Naive thymus-derived CD8-positive, alpha-beta T cell (primary cell): ENCODE measurements at places on chromosomes 5 and 9. TPM values are rescaled to one million over a fixed set of nuclear protein-coding genes. Genes with fewer than 3 reads are reported as not detected.
A peak's percentile ranks its signal among the peaks of the same experiment; 100 is the strongest.

Gene BTNL9
- total RNA-seq, result 0.42 TPM

Gene DNAJC25
- 3.4 TPM for total RNA-seq

Gene TMEM174
- total RNA-seq, result not detected

Gene ANKRD18A
- total RNA-seq, result 1.5 TPM

Gene IFNA2
- not detected for total RNA-seq

Gene YIPF5
- total RNA-seq, result 39.3 TPM

Gene SPATA31E1
- total RNA-seq, result not detected

Gene PRR7
- 7.6 TPM for total RNA-seq

Gene AGXT2
- not detected for total RNA-seq

Gene ECSCR
- total RNA-seq, result not detected

Gene RARS1
- total RNA-seq, result 114 TPM

Gene TAS2R1
- not detected for total RNA-seq

GRCh38 chr9:126347911-126348760 is 21.5 kb downstream of the MVB12B start:
- no peak overlapping the region for H3K4me3 ChIP-seq
- H3K36me3 ChIP-seq, result peaks cover 41% of the 10 kb centered on the region
- peaks cover 33% of the 10 kb centered on the region for H3K4me1 ChIP-seq
- H3K27me3 ChIP-seq, result no peaks in the 10 kb centered on the region

- no peaks in the 10 kb centered on the region for H3K36me3 ChIP-seq
- peak within 1 kb of the TSS; percentile 81 for H3K4me3 ChIP-seq
- peaks cover 50% of the 10 kb centered on the region for H3K27me3 ChIP-seq
- peak; percentile 59 for DNase-seq
- peaks cover 25% of the 10 kb centered on the region for H3K4me1 ChIP-seq
- H3K27ac ChIP-seq, result no peak within 1 kb of the TSS
Measured at GRCh38 chr5:140042643-140043507, at the start of gene NRG2. Gene NRG2 (minus strand): TSS chr5:140043299.

- H3K27ac ChIP-seq, result no peak overlapping the region
- DNase-seq, result no peak
- no peaks in the 10 kb centered on the region for H3K4me1 ChIP-seq
- H3K4me3 ChIP-seq, result no peak overlapping the region
Measured at GRCh38 chr5:122697191-122697590, 77.7 kb upstream of the SNX2 start.

DNA sequence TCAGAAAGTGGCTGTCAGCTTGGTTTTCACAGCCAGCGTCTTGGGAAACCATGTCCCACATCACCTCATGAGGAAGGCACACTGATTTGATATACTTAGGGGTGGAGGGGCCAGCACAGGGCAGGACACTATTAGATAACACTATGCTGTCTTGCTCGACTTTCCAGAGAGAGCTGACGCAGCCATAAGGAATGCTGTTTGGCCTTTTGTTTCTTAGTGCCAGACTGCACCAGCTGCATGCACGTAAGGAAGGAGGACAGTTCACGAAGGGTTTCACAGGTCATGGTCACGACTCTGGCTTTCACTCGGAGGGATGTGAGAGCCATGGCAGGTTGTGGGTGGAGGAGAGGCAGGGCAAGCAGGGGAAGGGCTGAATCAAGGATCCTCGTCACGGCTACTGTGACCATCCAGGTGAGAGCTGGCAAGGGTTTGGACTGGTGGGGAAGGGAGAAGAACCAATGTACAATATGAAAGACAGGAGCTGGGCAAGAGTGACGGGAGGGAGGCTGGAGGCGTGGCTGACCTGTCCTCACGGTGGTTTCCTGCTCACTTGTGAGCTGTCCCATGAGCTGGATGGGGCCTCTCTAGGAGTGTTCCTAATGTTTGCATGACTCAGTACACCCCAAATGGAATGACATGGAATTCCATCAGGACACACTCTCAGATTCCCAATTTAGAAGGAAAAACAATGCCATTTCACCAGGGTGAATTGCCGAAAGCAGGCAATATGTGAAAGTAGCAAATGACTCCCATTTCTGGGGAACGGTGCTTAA is 61.7 kb downstream of the OTULIN start:
- H3K36me3 ChIP-seq, result peaks cover 43% of the 10 kb centered on the region
- peaks cover 11% of the 10 kb centered on the region for H3K4me1 ChIP-seq
- H3K4me3 ChIP-seq, result no peak overlapping the region
- no peak for DNase-seq
- no peaks in the 10 kb centered on the region for H3K27me3 ChIP-seq
- peak overlapping the region; percentile 29 for H3K27ac ChIP-seq

GRCh38 chr5:92769978-92770377 is 811.0 kb downstream of the NR2F1-AS1 start:
- H3K27ac ChIP-seq, result no peak overlapping the region
- H3K4me3 ChIP-seq, result no peak overlapping the region
- H3K36me3 ChIP-seq, result no peaks in the 10 kb centered on the region
- DNase-seq, result no peak
- H3K27me3 ChIP-seq, result no peaks in the 10 kb centered on the region

DNA sequence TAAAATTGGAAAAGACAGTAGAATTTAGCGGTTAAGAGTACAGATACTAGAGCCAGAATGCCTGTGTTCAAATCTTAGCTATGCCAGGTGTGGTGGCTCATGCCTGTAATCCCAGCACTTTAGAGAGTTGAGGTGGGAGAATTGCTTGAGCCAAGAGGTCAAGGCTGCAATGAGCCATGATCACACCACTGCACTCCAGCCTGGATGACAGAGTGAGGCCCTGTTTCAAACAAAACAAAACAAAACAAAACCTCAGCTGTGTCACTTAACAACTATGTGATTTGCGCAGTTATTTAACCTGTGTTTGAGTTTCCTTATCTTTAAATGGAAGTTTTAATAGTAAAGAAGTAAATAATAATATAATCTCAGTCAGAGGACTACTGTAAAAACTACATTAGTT is 68.3 kb downstream of the TBCA start:
- no peak for DNase-seq
- no peak overlapping the region for H3K27ac ChIP-seq
- H3K4me3 ChIP-seq, result no peak overlapping the region
- no peaks in the 10 kb centered on the region for H3K27me3 ChIP-seq
- H3K36me3 ChIP-seq, result peaks cover 28% of the 10 kb centered on the region

DNA sequence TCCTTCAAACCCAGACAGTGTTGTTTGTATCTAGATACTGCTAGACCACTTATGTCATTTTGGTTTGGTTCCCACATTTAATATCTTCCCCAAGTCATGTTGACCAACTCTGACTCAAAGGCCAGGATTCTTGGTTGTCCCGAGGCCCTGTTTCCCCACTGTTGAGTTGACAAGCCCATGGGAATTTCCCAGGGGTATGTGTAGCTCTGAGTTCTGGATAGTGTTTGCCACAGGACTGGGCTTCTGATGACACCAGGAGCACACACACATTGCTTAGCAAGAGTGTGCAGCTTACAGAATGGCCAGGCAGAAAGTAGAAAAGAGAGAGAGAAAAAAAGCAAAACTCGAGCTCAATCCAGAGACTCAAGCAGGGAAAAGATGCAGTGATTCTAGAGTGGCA is 214.4 kb downstream of the NXNL2 start:
- no peaks in the 10 kb centered on the region for H3K4me1 ChIP-seq
- no peaks in the 10 kb centered on the region for H3K36me3 ChIP-seq
- no peak for DNase-seq
- peaks cover 10% of the 10 kb centered on the region for H3K27me3 ChIP-seq
- H3K4me3 ChIP-seq, result no peak overlapping the region

GRCh38 chr5:170252720-170253350 is 20.1 kb downstream of the C5orf58 start:
- no peak for DNase-seq
- peaks cover 34% of the 10 kb centered on the region for H3K36me3 ChIP-seq
- H3K4me1 ChIP-seq, result peaks cover 30% of the 10 kb centered on the region

GRCh38 chr9:22986556-22986955 is 539.9 kb downstream of the DMRTA1 start:
- no peaks in the 10 kb centered on the region for H3K4me1 ChIP-seq
- DNase-seq, result no peak
- H3K27ac ChIP-seq, result no peak overlapping the region
- no peaks in the 10 kb centered on the region for H3K27me3 ChIP-seq
- H3K4me3 ChIP-seq, result no peak overlapping the region

DNA sequence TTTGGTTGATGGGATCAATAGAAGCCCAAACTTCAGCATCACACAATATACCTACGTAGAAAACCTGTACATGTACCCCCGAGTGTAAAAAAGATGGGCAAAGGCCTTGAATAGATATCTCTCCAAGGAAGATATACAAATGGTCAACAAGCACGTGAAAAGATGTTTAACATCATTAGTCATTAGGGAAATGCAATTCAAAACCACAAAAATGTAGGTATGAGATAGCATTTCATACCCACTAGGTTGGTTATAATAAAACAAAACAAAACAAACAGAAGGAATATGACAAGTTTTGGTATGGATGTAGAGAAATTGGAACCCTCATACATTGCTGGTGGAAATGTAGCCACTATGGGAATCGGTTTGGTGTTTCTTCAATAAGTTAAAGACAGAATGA is 33.1 kb upstream of the PPARGC1B start:
- H3K4me3 ChIP-seq, result no peak overlapping the region
- no peaks in the 10 kb centered on the region for H3K36me3 ChIP-seq
- H3K27ac ChIP-seq, result no peak overlapping the region
- no peaks in the 10 kb centered on the region for H3K4me1 ChIP-seq

- no peaks in the 10 kb centered on the region for H3K36me3 ChIP-seq
- peaks cover 22% of the 10 kb centered on the region for H3K4me1 ChIP-seq
- no peak overlapping the region for H3K27ac ChIP-seq
- H3K4me3 ChIP-seq, result no peak overlapping the region
Measured at GRCh38 chr5:149957855-149958254, 2.7 kb upstream of the SLC26A2 start.

DNA sequence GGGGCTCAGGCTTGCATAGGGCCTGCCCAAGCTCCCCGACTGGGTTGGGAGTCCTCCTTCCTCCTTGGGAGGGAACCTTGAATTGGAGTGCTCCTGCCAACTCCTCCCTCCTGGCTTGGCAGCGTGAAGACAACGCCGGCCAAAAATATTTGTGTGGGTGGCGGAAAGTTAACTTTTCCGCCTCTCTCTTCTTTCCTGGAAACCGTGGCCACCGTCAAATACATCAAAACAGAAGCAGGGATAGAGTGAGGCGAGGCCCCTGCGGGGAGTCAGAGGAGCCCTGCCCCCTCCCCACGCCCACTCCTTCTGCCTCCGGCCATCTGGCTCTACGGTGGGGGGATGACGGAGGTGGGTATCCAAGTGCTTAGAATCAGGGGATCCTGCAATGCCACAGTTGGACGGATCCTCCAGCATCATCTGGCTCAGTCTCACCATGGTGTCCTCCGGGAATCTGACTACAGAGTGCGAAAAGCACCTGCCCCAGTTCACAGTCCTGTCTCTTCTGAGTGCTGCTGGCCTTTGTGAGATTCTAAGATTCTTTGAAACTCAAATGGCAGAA is 25.2 kb upstream of the SYNPO start:
- no peaks in the 10 kb centered on the region for H3K36me3 ChIP-seq
- no peaks in the 10 kb centered on the region for H3K4me1 ChIP-seq
- DNase-seq, result no peak
- no peak overlapping the region for H3K27ac ChIP-seq

GRCh38 chr5:123881759-123882244 is 369.8 kb downstream of the CSNK1G3 start:
- H3K27me3 ChIP-seq, result no peaks in the 10 kb centered on the region
- H3K27ac ChIP-seq, result no peak overlapping the region
- H3K36me3 ChIP-seq, result no peaks in the 10 kb centered on the region
- DNase-seq, result no peak

DNA sequence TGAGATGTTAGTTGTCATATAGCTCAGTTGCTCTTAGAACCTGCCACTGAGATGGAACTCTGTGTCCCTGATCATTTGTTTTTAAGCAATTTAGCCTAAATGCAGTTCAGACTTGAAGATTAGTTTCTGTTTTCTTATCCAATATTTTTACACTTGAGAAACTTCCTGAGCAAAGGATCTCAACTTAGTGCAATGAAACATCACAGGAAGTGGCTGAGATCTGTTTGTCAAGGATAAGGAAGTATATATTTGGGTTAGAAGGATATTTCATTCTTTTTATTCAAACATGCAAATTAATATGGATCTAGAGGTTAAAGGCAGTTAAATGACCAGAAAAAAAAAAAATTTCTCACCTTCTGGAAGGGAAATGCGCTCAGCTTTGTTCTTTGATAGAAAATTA is 19.7 kb upstream of the F2R start:
- no peak overlapping the region for H3K4me3 ChIP-seq
- no peak for DNase-seq
- no peak overlapping the region for H3K27ac ChIP-seq

DNA sequence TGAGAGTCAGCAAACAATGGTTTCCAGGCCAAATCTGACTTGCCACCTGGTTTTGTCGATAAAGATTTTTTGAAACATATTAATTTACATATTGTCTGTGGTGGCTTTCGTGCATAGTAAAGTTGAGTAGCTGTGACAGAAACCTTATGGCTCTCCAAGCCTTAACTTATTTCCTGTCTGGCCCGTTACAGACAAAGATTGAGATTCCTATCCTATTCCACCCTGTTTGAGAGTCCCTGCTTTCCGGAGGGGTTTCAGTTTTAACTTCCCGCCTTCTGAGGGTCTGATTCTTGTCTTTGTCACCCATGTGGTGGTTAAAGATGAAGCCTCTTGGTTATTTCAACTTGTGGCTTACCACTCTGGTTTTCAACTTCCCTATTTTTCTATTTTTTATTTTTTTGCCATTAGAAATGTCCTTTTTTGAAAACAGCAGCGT is 11.4 kb downstream of the OTULIN start:
- H3K4me1 ChIP-seq, result peaks cover 48% of the 10 kb centered on the region
- peak overlapping the region; percentile 91 for H3K27ac ChIP-seq
- peak overlapping the region; percentile 66 for H3K4me3 ChIP-seq
- H3K27me3 ChIP-seq, result no peaks in the 10 kb centered on the region

DNA sequence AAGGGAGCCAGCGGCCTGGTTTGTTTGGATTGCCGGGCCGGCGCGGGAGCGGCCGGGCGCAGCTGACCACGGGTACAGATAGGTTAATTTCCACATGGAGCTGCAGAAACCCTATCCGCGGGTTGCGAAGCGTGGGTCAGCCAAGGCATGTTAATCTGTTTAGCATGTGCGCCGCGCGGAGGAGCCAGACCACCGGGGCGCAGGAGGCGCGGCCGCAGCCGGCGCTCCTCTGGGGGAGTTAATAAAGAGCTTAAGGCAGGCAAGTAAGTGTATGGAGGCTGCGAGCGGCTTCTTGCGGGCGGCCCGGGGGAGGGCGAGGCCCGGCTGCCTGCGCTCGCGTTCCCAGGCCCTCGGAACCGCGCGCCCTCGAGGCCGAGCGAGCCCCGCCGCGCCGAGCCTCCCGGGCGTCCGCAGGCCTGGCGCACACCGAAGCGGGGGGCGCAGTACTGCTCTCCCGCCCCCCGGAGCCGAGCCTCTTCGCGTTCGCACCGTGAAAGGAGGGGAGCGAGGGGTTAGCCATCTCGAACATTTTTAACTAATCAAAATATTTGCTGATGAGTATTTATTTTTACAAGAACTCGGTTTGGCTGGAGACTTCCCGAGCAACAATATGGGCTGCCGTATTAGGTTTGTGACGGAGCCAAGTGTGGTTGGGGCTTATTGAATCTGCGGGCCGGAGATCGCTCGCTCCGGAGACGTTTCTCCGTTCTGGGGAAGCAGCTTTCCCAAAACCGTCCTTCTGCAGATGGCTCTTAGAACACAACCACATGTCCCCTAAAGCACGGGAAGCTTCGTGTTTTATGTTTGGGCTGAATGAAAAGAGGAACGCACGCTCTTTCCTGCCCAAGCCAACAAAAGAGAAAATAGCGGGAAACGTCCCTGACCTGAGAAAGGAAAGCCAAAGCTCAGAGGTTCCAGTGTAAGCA is 28.8 kb downstream of the FOXD1 start:
- peaks cover 63% of the 10 kb centered on the region for H3K27me3 ChIP-seq
- peaks cover 22% of the 10 kb centered on the region for H3K4me1 ChIP-seq
- H3K36me3 ChIP-seq, result peaks cover 2% of the 10 kb centered on the region
- peak overlapping the region; percentile 43 for H3K4me3 ChIP-seq
- no peak for DNase-seq

GRCh38 chr5:110058175-110058574 is 368.4 kb downstream of the MAN2A1 start:
- H3K4me3 ChIP-seq, result no peak overlapping the region
- H3K4me1 ChIP-seq, result peaks cover 29% of the 10 kb centered on the region
- no peak for DNase-seq
- no peak overlapping the region for H3K27ac ChIP-seq
- H3K36me3 ChIP-seq, result peaks cover 2% of the 10 kb centered on the region
